ENCODE measurements at places on chromosomes 12 and 14.

GRCh38 chr12:47995981-47996401, 8.3 kb downstream of the COL2A1 start:
- DNase-seq: no peak

DNA sequence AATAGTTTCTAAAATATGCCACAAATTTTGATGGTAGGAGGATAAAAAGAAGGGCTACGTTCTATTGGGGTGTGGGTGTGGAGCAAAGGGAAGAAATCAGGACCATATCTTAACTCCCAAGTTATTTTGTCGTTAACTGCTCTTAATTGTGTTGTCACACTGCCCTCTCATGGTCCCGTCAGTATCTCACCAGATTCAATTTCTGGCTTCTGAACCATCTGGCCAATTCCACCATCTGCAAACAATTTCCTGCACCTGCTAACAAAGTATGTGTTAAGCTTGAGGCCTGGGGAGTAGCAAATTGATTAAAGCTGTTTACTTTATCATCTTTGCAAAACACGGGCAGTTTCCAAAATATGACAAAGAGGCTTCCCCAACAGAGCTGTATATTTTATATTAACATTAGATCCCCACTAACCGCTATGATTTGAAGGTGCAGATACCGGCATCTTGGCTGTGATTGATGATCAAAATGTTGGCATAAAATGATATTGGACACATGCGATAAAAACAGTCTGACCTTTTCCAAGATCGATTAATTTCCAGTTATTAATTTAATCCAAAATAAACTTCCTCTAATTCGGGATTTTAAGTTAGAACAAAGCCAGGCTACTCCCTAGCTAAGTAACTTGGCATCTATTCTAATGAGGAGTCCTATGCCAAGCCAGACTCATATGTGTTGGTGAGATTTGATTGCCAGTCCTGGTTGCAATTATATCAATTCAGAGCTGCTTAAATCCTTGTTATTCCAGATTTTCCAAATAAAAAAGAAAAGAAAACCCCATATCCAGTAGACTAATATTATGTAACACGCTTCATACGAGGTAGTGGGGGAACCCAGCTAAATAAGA, 6.9 kb upstream of the DNM1L start:
- DNase-seq: no peak

DNA sequence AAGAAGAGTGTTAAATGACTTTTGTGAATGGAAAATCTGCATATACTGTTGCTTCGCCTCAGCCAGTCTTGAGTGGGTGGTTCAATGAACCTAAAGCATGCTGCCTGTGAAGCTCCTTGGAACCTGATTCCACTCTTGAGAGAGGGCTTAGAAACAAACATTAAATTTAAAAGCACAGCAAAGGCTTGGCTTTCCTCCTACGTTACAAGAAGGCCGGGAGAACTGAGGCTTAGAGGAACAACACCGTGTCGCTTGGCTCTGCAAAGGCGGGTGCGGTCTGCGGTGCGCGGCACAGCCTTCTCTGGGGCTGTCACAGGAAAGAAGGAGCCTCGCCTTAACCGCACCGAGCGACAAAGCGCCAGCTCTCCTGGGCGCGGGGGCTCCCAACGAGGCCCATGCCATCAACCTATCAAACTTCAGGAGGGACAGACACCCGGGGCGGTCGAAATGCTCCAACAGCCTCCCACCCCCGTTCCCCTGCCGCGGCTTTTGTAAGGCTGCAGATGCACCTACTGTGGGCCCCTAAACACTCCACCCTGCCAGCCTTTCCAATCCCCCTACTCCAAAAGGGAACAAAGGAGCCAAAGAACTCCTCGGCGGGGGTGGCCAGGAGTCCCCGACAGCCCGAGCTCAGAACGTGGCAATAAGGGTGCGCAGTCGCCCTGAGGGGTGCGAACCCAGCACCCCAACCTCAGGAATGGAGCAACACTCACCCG, 729 bp downstream of the OSBPL8 start:
- DNase-seq: peak; percentile 76

DNA sequence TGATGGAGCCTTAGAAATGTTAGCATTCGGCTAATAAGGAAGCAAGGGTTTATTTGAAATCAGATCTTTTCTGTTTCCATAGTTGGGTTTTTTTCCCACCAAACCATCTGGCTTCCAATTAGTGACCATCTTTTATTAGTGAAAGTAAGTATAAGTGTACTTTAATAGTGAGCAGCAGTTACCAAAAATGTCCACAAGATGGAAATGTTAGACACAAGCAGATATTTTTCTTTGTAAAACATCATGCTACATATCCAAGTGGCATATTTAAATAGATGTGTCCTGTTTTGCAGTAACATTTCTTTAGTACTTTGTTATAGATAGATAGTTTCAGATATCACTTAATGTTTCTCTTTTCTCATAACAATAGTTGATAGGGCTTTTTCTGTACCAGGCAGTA, 28.8 kb downstream of the YEATS4 start:
- no peak for DNase-seq

DNA sequence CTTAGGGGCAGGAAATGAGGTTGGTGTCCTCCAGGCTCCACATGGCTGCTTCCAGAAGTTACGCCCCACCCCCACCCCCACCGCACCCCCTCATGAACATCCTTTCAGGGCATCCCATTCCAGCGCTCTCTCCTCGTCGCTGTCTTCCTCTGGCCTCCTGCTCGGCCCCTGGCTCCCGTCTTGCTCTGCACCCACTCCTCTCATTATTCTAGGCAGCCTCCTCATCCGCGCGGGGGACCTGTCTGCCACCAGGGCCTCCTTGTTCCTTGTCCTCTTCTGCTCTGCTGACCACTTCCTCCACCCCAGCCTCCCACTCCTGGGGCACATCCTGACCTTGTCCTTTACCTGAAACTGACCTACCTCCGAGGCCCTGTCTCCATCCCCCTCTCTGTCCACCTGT, 29.8 kb upstream of the PLEKHG6 start:
- DNase-seq: no peak

DNA sequence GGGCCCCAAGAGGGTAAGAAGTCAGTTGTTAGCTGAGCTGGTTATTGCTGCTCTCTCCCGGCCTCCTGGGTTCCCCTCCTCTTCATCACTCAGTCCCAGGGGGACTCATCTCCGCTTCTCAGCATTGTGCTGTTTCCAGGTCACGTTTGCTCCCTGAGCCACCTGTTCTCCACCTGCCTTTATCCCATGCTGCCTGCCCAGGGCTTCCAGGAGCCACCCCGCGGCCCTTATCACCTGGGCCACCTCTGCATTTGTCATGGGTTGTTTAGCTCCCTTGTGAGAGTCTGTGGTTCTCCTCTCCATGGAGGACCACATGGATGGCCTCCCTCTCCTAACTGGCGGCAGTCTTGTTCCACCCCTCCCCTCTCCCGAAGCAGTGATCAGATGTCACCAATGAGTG, 36.0 kb downstream of the SYNDIG1L start:
- DNase-seq: no peak

DNA sequence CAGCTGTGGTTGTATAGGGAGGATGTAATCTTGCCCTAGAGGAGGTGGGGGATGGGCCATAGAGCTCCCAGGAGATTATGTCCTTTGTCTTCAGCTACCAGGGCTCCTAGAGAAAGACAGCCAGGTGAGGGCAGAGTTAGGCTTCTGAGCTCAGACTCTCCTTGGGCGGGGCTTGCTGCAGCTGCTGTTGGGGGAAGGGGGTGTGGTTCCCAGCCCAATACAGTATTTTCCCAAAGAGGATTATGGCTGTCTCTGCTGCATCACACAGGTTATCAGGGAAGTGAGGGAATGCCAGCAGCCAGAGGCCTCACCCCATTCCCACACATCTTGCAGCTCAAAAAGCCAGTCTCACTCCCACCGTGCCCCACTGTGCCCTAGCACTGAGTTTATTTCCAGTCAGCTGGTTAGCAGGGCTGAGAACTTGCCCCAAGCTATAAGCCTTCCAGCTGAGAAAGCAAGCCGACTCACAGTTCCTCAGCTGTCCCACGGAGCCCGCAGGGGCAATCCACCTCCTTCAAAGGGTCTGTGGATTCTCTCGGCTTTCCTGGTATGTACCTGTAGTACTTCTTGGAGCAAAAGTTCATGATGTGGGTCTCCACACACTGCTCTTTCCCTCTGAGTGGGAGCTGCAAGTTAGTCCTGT, 217.3 kb upstream of the CPNE8 start:
- no peak for DNase-seq

DNA sequence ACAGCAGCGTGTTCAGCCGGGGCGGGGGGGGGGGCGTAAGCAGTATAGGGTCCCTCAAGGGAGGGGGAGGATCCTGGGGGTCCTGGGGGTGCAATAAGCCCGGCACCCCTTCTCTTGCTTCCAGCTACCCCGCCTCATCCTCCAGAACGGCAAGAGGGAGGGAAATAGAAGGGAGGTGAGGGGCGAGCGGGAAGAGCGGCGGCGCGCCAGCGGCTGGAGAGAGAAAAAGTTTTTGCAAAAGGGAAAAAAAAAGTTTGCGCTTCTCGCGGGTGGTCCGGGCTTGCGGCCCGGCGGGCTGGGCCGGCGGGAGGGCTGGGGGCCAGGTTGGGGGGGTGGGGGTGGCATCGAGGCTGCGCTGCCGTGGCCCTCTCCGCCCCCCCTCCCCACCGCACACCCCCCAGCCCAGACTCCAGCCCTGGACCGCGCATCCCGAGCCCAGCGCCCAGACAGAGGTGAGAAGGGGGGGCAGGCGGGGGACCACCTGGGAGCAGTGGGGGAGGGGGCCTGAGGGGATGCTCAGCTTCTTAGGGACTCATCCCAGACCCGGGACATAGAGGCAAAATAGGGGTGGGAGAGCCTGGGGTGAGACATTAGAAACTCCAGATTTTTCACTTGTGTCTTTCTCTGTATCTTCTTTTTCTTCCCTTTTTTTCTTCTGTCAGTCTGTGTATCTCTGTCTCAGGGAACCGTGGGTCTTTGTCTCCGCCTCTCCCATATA, at the start of gene GLI1:
Gene GLI1 (plus strand): TSS at position 36 of the 718 bp plus-strand sequence. CDS start 3,907 bp downstream, outside the sequence.
- DNase-seq: no peak

- no peak for DNase-seq
Measured at GRCh38 chr14:89848165-89848564, 106.4 kb downstream of the EFCAB11 start.

- no peak for DNase-seq
Measured at GRCh38 chr12:74626397-74626796, 88.8 kb downstream of the ATXN7L3B start.

DNA sequence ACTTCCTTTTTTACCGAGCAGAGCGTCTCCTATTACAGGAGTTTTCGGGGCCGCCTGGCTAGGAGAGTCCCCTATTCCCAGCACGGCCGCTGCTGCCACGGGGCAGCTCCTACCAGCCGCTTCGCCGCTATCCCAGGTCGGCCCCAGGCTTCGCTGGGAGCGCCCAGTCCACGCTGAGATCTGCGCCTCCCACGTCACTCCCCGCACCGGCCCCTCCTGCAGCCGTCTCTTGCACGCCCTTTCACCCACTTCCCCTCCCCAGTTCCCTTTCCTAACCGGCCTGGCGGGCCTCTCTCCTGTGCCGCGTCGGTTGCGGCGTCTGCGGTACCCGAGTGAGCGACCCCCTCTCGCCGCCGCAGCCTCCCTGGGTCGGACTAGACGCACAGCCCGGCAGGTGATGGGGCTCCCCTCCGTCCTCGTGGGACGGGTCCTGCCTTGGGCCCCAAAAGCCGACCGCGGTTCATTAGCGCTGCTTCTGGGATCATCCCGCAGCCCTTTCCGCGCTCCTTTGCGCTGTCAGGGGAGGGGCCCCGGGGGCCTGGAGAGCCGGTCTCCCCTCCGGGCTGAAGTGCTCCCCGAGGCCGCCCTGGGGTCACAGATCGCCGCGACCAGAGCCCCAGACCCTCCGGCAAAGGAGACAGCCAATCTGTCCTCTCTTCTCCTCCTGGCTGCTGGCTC, 1318.4 kb downstream of the TMEM121 start:
- DNase-seq: peak; percentile 65

GRCh38 chr14:22383515-22384166, 205.4 kb downstream of the DAD1 start:
- no peak for DNase-seq

- no peak for DNase-seq
Measured at GRCh38 chr12:124392271-124392666, 97.4 kb downstream of the RFLNA start.

Measured in activated CD8-positive, alpha-beta memory T cell treated with anti-CD3 and anti-CD28 coated beads, Interleukin-2, amount 50 U/mL, for 4 hours (primary cell).